NCI-H2171 (cell line): ENCODE measurements at places on chromosomes 5 and 9.

DNA sequence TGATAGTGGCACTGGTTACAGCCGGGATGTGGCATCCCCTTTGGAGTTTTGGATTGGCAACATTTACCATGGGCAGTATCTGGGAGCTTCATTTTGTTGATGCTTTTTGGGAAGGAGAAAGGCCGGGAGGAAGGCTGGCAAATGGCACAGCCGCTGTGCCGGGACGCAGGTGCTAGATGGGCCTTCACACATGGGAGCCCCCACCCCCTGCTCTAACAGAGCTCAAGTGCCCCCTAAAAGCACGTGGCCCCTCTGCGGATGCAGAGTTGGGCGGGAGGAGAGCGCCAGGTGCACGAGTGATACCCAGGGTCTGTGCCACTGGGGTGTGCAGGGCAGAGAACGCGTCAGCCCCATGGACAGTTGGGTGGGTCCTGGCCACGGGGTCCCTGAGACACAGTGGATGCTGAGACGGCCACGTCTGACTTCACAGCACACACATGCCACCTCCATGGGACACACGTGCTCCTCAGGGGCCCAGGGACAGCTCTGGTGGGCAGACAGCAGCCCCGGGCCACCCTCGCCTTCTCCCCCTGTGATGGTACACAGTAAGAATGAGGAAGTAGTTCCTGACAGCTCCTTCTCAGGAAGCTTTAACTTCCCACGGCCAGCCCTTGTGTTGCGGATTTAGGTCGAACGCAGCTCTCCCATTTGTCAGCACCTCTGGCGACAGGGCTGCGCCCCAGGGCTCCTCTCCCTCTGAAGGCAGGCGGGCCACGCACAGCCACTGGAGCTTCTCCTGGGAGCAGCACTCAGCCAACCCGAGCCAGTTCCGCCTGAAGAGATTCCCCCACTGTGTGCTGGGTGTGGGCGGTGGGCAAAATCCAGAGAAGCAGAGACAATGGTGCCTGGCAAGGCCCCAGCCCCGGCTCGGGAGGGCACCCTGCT lies 10.8 kb downstream of the SLC9A3 start:
- no peak for DNase-seq

GRCh38 chr5:2006193-2006970 lies 123.7 kb upstream of the IRX4 start:
- DNase-seq: no peak

GRCh38 chr5:7871653-7872052 lies 2.7 kb downstream of the MTRR start:
- DNase-seq: no peak

GRCh38 chr5:177403792-177404640 lies 3.6 kb upstream of the PFN3 start:
- peak; percentile 33 for DNase-seq

GRCh38 chr9:112894041-112894440 lies 3.4 kb upstream of the SLC46A2 start:
- DNase-seq: no peak

- DNase-seq: no peak
Measured at GRCh38 chr9:74304598-74304997, 192.5 kb upstream of the RORB start.

DNA sequence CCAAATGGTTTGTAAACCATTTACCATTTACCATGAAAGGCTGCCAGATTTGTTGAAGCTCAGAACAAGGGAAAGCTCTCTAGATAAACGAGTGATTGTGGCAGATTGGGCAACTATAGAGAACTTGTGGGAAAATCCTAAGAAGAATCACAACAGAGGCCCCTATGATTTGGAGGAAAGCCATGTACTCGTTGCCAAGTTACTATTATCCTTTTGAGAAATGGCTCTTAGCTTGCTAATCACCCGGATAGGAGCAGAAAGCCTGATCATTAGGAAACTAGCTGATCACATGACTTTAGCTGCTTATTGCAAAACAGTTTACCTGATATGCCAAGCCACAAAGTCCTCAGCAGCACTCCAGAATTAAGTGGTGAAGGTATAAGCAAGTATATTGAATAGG lies 23.5 kb upstream of the ATG10 start:
- no peak for DNase-seq

DNA sequence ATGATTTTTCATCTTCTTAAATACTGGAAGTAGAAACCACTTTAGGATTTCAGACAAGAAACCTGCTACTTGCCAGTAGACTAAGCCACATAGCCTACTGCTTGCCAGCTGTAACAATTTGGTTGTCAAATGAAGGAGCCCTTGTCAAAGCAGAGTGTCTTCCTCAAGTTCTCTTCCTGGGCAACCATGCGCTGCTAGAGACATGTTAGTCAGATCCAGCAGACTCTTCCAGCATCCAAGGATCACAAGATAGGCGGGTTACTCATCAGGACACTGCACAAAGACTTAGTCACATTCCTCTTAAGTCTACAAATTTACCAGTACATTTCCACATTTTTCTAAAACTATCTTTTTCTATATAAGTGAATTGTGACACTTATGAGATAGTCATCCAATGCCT lies 24.4 kb downstream of the SKIC3 start:
- no peak for DNase-seq

GRCh38 chr5:102888483-102888882 lies 133.4 kb downstream of the PAM start:
- no peak for DNase-seq

- no peak for DNase-seq
Measured at GRCh38 chr5:21680196-21680595, 1172.9 kb downstream of the CDH12 start.
